NCI-H524 treated with DMSO at 0.1 percent for 48 hours (cell line): ENCODE measurements at places on chromosomes 6 and 20.

DNA sequence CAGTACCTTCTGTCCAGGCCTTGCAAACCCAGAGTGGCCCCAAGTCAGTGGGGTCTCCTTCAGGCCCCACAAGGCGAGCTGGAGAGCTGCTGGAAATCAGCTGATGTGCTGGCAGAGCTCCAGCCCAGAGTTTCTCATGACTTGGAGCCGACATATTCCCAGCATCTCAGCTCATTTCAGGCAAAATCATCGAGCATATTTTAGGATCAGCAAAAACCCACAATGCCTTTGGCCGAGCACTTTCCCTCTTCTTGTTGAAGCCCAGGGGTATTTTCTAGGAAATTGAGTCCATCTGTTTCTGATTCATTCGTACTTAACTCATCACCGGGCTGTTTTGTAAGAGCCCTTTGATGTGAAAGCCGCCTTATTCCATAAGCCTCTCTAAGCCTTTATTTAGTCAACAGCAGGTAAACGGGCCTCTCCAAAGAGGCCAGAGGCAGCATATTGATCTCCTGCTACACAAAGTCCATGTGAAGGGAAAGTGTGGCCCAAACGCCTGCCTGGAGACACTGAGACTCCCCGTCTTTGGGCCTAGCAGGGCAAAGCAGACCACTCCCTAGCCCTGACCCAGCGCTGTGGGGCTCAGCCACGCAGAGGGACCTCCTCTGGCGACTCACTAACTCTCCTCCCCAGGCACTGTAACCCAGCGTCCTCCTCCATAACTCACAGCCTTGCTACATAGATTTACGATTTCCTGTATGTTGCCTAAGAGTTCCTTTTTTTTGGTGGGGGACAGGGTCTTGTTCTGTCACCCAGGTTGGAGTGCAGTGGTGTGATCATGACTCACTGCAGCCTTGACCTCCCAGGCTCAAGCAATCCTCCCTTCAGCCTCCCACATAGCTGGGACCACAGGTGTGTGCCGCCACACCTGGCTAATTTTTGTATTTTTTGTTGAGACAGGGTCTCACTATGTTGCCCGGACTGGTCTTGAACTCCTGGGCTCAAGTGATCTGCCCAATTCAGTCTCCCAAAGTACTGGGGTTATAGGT is 12.1 kb upstream of the C20orf203 start:
- peak; percentile 31 for DNase-seq

DNA sequence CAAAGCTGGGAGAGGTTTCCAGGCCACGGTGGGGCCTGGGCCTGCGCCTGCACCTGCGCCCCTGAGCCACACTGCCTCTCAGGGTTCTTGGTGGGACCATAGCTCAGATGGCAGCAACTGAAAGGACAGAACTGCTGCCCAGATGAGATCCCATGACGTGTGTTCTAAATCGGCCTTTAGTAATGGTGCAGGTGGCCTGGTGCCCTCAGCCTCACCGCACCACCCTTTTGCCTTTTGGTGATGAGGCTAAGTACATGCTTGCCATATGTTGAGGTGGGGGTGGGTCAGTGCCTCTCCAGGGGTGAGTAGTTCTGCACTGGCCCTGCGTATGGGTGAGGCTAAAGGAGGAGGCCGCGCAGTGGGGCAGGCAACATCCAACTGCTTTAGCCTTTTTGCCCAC is 7.4 kb downstream of the PSMG4 start:
- DNase-seq = peak; percentile 69

DNA sequence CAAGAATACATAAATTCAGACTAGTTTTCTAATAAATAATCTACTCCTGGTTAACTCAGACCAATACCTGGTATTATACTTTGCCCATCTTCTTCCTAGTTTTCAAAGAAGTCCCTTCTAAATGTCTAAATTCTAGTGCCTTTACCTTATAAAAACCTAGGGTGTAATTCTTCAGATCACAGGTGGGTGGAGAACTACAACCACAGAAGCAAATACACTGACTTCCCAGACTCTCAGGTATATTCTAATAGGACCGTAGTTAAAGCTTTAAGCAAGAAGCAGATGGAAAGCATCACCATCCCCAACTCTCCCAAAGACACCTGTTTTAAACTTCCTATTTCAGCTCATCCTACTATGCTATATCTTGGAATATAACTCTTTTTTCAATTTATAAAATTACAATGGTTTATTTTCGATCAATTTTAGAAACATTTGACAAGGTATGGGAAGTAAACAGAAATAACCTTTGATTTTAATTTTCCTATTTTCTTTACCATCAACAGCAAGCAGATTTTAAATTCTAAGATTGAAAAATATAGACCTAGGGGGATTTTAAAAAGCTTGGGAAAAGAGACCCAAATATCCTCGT is 15.8 kb downstream of the MAN1A1 start:
- DNase-seq = no peak

GRCh38 chr6:53349209-53349693 is 501 bp upstream of the ELOVL5 start:
- no peak for DNase-seq

GRCh38 chr20:9685011-9685410 is 153.9 kb downstream of the PAK5 start:
- DNase-seq = no peak

DNA sequence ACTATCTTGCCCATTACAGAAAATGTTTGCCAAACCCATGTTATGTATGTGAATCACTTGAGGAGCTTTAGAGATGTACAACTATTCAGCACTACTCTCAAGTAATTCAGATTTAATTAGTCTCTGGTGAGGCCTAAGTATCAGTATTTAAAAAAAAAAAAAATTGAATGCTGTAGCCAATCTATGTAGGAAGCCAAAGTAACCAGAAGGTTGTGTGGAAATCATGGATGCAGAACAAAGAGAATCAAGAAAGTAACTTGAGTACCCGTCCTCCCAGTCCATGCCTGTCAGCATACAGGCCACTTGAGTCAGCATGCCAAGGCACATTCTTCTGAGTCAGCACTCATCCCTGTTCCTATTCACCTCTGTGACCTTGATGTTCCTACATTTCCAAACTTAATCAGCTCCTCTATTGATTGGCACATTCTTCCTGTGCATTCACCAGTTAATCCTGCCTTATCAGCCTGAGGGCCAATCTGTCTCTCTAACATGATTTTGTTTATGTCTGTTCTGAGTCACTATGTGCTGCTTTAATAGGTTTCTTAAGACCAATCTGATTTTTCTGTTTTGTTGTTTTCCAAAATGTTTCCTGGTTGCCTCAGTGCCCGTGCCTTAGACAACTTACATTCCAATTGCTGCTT is 165.6 kb downstream of the KCNQ5 start:
- DNase-seq = peak; percentile 5

DNA sequence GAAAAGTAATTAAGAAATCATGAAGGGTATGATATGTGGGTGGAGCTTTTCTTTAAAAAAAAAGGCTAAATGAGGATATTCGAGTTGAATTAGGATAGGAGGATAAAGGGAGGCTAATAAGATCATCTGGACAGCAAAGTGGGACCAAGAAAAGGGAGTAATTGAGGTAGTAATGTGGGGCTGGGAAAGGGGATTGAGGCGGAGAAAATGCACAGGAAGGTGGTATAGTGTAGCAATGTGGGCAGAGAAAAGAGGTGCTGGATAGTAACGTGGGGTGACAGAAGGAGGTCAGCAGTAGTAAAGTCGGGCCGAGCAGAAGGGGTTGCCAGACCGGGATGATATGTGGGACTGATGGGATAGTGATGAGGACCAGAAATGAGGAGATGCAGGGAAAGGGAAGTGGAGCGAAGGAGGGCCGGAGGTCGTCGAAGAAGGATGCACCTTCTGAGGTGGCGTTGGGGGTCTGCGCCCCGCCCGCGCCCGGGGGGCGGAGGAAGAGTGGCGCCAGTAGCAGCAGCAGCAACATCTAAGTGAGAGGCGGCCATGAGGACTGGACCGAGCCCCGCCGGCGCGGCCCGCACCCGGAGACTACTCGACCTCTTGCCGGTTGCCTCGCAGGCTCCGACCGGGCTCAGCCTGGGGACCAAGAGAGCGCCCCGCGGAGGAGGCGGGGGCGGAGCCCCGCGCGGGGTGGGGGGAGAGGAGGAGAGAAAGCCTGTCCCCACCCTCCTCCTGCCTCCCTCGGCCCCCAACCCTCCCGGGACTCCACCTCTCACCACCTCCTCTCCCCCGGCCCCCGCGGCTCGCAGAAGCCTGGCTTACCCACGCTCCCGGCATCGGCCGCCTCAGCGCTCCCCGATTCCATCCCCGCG is 887 bp downstream of the GABBR1 start:
- no peak for DNase-seq

DNA sequence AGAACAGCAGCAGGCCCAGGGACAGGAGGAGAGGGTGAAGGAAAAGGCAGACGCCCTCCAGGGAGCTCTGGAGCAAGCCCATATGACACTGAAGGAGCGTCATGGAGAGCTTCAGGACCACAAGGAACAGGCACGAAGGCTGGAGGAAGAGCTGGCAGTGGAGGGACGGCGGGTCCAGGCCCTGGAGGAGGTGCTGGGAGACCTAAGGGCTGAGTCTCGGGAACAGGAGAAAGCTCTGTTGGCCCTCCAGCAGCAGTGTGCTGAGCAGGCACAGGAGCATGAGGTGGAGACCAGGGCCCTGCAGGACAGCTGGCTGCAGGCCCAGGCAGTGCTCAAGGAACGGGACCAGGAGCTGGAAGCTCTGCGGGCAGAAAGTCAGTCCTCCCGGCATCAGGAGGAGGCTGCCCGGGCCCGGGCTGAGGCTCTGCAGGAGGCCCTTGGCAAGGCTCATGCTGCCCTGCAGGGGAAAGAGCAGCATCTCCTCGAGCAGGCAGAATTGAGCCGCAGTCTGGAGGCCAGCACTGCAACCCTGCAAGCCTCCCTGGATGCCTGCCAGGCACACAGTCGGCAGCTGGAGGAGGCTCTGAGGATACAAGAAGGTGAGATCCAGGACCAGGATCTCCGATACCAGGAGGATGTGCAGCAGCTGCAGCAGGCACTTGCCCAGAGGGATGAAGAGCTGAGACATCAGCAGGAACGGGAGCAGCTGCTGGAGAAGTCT is 25.5 kb downstream of the C20orf173 start:
- DNase-seq = no peak

DNA sequence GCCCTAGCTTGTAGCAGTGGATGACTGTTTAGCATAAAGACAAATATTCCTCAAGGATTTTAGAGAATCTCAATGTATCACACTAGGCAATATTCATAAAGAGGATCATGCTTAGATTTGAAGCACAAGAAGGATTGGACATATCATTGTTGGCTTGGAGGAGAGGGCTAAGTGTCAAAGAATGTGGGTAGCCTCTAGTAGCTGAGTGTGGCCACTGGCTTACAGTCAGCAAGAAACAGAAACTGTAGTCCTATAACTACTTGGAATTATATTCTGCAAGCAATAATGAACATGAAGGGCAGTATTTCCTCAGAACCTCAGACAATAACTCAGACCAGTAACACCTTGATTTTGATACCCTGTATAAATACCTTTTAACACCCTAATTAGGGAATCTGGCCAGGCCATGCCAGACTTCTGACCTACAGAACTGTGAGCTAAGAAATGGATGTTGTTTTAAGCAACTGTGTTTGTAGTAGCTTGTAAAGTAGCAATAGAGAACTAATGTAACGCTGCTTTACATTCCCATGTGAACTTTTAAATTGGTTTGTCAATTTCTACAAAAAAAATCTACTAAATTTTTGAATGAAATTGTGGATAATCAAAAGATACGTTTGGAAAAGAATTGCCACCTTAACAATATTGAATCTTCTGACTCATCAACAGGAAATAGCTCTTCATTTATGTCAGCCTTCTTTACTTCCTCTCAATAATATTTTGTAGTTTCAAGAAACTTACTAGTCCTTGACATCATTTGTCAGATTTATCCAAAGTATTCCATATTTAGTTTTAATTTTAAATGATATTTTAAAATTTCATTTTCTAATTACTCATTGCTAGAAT is 65.2 kb upstream of the RSPO3 start:
- DNase-seq = no peak

DNA sequence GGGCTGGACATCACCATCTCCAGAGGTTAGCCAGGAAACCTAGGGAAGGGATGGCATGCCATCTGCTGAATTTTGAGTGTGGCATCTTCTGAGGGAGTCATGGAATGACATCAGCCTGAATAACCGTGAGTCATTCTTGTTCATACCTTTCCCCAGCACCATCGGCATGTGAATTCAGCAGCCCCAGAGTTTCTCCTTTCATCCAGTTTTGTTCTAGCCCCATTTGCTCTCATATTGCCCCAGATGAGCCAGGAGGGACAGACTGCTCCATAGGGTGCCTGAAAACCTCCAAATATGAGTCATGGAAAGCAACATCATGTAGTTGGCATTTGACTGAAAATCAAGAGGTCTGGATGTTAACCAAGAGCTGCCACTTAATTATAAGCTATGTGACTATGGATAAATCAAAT is 219.2 kb upstream of the SGK1 start:
- no peak for DNase-seq

- DNase-seq = no peak
Measured at GRCh38 chr6:145112711-145113148, 622.6 kb downstream of the EPM2A start.

DNA sequence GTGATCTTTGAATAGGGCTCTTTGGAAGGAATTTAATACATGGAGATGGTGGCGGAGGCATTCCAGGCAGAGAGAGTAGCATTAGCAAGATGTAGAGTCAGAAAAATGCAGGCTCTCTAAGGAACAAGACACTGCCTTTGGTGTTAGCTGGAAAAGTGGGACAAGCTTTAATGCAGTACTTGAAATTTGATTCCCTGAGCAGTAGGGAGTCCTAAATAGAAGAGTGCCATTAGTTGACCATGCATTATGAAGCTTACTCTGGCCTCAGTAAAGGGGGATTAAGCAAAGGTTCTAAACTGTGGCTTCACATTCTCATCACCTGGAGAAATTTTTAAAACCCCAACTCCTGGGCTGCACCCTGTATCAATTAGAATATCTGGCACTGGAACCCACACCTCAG is 494.8 kb upstream of the SOX4 start:
- DNase-seq = no peak

DNA sequence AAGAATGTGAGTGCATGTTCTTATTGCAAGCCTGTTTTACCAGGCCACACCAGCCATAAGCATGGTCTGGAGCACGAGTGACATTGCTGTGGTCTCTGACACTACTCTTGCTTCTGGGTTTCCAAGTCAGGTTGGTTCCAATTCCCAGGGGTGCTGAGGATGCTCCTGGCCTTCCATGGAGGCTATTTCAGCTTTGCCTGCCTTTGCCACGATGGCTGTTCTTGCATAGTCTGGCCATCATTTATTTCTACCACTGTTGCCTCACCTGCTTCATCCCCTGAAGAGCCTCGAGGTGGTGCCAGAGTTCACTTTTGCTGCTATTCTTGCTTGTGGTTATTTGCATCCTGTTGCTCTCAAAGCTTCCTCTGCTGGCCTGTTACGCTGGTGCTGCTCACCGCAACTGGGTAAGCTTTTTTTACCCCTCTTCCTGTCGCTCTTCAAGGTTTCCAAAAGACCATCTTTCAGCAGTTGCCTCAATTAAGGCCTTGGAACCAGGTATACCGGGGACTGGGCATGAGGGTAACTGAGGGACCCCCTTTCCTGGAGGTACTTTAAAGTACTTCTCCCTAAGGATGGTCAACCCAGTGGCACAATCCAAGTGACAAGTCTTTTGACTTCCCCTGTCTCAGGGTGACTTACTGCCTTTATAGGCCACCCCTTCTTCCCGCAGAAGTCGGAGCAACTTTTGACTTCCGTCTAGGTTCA is 64.5 kb downstream of the AKAP7 start:
- DNase-seq = no peak
